ENCODE measurements at places on chromosomes 4 and X.

GRCh38 chr4:148015058-148015457 lies 283.2 kb downstream of the ARHGAP10 start:
- no peak for DNase-seq

DNA sequence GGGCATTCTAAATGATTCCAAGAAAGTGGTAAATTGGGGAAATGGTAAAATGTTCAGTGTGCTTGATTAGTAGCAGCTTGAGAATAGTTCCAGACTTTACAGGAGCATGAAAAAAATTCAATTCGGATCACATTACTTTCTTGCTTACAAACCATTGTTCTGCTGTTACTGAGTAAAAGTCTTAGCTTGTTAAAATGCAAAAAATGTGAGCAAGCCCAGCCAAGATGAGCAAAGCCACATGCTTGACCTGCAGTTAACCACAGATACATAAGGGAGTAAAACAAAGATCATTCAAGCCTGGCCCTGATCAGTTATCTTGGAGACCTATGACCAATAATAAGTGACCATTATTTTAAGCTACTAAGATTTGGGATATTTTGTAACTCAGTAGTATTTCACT lies 562.9 kb upstream of the MAGEB2 start:
- no peak for DNase-seq

- no peak for DNase-seq
Measured at GRCh38 chr4:124206779-124207605, 505.5 kb downstream of the ANKRD50 start.

DNA sequence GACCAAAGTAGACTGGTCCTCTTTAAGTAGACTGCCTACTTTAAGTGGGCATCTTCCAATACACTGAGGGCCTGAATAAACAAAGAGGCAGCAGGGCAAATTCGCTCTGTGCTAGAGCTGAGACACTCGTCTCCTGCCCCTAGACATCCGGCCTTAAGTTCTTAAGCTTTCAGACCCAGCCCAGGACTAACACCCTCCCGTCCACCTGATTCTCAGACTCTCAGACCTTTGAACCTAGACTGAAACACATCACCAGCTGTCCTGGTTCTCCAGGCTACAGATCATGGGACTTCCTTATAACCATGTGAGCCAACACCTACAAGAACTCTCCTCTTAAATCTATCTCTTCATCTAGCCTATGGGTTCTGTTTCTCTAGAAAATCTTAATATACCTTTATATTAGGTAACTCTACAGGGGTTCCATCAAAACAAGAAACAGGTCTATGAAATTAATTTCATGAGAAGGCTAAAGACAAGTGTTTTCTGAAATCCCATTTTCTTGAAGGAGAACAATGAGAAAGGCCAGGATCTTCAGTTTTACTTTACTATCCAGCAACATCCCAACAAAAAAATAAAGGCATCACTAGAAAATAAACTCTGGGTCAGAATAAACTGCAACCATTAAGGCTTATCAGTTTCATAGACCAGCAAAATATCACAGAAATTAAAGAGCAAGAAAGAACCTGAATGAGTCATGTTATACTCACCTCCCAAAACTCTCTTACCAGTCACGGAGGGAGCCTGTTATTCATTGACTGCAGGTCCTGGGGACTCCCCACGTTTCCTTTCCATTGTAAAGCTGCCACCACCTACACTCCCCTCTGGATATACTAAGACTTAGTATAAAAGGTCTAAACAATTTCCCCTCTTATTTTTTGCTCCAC lies 14.8 kb downstream of the ADGRA3 start:
- no peak for DNase-seq

DNA sequence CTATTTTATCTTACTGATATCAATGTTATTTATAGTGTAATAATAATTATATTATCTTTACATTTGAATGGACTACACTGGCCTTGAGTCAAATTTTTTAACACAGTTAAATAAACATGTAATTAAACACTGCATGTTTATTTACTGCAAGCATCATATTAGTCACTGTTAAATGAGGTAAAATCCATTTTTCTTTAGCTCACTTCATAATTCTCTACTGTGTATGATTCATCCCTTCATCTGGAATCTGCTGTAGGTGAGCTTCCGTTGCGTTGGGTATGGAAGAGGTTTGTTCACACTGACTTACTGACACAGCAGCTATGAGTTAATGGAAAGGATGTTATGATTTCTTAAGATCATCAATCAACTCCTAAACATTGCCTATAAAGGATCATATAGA lies 572.3 kb downstream of the PCDH11X start:
- DNase-seq = no peak

GRCh38 chr4:81508411-81509185 lies 36.9 kb upstream of the RASGEF1B start:
- no peak for DNase-seq

GRCh38 chrX:22634083-22634482 lies 361.4 kb downstream of the CBLL2 start:
- DNase-seq = no peak

DNA sequence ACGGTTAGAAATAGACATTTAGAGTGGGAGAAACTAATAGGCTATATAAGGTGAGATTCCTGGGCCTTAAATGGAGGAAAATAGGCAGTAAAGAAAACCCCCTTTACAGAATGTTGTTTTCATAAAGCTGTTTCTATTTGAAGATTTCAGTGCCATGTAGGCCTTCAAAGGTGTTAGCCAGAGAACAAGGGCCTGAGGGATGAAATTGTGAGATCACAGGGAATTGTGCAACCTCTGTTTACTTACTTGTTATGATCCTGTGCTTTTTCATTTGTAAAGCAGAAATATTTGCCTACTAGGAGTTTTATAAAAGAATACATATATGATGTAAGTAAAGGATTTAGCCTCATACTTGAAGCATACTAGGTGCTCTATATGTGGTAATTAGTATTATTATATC lies 272.9 kb upstream of the ARX start:
- DNase-seq = no peak

GRCh38 chr4:148112231-148112982 lies 329.8 kb downstream of the NR3C2 start:
- DNase-seq = no peak

DNA sequence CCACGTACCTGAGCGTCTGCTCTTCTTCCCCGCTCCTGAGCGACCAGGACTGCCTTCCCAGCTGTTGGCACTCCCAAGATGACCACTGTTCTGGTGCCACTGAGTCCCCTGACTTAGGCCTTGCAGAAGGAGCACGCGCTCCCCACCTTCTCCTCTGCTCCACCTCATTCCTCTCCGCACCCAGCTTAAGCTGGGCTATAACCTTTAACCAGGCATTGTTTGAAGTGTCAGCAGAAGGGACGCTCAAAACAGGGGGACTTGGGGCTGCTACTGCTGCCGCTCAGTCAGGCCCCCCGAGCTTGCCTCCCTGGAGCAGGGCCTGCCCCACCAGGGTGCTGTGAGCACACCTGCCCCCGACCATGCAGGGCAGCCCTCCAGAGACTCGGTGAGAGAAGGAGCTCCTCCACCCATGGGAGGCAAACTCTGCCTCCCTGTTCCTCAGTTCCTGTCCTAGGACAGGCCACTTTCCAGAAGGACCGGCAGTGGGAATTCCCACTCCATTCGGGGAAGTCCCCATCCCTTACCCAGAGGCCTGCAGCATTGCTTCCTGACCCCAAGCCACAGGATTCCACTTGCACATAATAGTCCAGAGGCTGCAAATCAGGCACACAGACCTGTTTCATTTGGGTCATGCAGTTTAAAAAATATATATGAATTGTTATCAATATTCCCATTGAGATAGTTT lies 99.7 kb upstream of the ENPP6 start:
- DNase-seq = no peak

DNA sequence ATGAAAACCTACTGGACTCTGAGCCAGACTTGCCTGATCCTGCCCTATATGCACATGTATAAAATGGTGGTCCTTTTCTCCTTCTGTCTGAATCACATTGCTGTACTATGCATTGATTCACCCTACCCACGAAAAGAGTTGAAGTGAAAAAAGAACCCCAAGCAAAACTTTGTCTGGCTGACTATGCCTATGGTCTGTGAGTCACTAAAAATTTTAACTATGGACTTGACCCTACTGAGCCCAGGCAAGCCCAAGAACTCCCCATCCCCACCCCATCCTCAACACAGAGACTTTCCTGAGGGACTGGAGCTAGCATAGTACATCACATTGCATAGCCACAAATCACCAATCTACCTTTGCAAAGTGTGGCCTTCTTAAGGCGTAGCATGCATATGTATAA lies 116.6 kb upstream of the TENM3 start:
- no peak for DNase-seq

DNA sequence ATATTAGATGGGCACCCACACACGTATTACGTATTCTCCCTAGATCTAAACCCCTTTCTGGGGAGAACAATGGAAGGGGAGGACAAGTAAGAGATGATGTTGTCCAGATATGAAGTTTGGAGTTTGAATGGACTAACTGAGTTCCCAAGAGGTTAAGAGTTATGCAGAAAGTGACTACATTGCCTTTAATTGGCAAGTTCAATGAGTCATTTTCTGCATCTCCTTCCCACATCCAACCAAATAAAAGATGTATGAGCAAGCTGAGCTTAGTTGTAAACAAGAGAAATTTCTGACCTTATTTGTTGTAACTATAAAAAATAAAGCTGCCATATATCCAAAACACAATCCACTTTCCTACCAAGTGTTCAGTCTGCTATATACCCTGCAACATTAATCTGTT lies 50.5 kb downstream of the TIGD2 start:
- no peak for DNase-seq

- DNase-seq = peak; percentile 79
Measured at GRCh38 chrX:49172280-49172780, 632 bp downstream of the PLP2 start.

- no peak for DNase-seq
Measured at GRCh38 chrX:10064736-10065135, 92.0 kb upstream of the CLCN4 start.

DNA sequence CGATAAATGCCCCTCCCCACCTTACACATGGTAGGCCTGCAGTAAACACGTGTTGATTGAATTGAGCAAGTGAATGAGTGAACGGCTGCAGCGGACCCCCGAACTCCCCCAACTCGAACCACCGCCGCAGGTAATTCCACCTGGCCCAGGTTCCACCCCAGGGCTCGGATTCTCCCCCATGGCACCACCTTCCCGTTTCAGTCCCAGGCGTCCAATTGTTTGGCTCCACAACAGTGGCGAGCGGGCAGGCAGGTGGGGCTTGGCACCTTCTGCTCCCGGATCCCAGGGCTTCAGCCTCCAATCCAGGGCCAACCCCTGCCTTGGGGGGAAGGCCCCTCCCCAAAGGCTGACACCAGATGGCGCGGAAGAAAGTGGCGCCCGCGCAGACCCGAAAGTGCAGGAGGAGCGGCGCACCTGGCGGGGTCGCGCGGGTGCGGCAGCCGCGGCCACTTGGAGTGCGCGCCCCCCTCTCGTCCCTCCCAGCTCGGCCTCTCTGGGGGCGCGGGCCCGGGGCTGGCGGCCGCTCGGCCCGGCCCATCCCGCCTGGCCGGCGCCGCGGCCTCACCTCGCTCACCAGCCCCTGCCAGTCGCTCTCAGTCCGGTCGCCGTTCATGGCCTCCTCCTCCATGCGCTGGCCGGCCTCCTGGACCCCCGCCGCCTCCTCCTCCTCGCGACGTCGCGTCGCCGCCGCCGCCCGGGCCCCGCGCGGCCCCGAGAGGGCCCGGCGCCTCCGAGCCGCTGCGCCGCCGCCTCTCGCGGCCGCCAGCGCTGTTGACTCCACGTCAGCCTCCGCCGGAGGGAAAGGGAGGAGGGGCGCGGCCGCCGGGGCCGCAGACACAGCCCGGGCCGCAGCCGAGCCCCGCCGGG lies at the start of gene CCDC149:
CCDC149 (minus strand) TSS at position 791 of the 867 bp plus-strand sequence; CDS start at position 613, 178 bp downstream.
- no peak for DNase-seq

GRCh38 chrX:9207142-9207541 lies 173.2 kb upstream of the FAM9B start:
- DNase-seq = no peak

- no peak for DNase-seq
Measured at GRCh38 chr4:190014771-190015537, 12.1 kb downstream of the FRG2 start.

- DNase-seq = no peak
Measured at GRCh38 chr4:48570646-48571220, 80.7 kb downstream of the ZAR1 start.

- no peak for DNase-seq
Measured at GRCh38 chr4:15794905-15795304, 16.8 kb downstream of the CD38 start.

GRCh38 chrX:11678158-11678557 lies 12.4 kb upstream of the ARHGAP6 start:
- DNase-seq = peak; percentile 7

GRCh38 chrX:1181170-1181569 lies 31.3 kb downstream of the CRLF2 start:
- DNase-seq = no peak

DNA sequence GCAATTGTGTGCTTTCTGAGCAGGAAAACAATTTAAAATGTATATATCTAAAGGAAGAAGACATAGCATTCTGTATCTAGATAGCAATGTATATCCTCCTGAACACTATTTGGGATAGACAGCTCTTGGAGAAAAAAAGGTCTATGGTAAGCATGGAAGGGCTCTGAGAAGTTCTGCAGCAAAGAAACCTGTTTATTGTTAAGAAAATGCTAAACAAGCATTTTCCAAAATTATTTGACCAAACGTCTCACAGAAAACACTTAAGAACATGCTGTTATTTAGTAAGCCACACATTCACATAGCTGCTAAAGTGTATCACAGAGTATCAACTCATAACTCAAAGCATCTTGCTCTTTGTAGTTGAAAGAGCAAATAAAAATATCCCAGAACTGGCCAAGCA lies 67.9 kb downstream of the SH3RF1 start:
- no peak for DNase-seq

GRCh38 chr4:142845293-142846107 lies 601 bp downstream of the INPP4B start:
- DNase-seq = no peak

DNA sequence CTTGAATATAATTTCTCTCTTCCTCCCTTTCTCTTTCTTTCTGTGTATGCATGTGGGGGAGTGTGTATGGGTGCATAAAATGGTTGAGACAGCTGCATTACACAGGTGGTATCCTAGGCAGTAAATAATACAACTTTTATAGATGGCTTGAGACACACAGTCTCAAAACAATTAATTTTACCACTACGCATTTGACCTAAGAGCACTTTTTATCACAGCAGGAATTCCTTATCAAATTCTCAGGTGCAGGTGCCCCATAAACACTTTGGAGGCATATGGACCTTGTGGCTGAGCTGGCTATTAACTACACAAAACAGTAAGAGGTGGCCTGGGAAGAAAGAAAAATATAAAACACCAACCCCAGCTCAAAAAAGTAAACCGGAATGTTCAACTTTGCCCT lies 91.3 kb downstream of the RASGEF1B start:
- no peak for DNase-seq

- no peak for DNase-seq
Measured at GRCh38 chr4:128455480-128455879, 167.9 kb upstream of the PGRMC2 start.

All from NAMALWA (cell line).